Fibroblast of the conjunctiva (primary cell): ENCODE measurements at places on chromosomes 2 and 18.
A peak's percentile ranks its signal among the peaks of the same experiment; 100 is the strongest.

DNA sequence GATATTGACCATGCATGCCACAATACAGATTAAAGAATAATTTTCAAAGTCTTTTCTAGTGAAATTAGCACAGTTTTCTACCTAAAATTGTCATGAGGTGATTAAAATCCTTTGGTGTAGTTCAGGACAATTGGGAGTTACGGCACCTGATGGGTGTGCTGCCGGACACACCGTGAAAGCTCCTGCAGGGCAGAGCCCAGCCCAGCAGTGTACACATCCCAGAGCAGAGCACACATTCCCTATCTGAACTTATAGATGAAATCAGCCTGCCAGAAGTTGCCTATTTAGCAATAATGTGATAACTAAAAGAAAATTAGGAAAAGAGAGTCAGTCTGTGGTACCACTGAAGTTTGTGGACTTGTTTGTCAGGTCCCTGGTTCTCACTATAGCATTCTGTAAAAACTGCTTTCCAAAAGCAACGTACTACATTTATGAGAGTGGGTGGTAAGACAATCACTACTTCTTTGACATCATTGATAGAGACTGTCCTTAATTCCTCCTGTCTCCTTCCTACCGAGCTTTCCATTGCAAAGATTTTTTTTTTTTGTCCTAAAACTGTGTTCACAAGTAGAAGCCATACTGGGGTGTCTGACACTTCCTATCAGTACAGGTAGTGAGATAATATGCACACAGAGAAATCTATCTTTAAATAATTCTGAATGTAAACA is 3.4 kb downstream of the CYTIP start:
- no peak for DNase-seq

- no peak for DNase-seq
These were observed 4.5 kb downstream of the GFPT1 start for GRCh38 chr2:69382547-69382946.

- DNase-seq, result no peak
These were observed 53.1 kb downstream of the APOB start for GRCh38 chr2:20990442-20991430.

GRCh38 chr2:232369126-232369951 is 9.2 kb upstream of the ALPP start:
- DNase-seq, result no peak

GRCh38 chr2:205527801-205528200 is 154.5 kb upstream of the NRP2 start:
- DNase-seq, result no peak

- DNase-seq, result no peak
These were observed 83.0 kb downstream of the UBR3 start for GRCh38 chr2:169910109-169910799.

DNA sequence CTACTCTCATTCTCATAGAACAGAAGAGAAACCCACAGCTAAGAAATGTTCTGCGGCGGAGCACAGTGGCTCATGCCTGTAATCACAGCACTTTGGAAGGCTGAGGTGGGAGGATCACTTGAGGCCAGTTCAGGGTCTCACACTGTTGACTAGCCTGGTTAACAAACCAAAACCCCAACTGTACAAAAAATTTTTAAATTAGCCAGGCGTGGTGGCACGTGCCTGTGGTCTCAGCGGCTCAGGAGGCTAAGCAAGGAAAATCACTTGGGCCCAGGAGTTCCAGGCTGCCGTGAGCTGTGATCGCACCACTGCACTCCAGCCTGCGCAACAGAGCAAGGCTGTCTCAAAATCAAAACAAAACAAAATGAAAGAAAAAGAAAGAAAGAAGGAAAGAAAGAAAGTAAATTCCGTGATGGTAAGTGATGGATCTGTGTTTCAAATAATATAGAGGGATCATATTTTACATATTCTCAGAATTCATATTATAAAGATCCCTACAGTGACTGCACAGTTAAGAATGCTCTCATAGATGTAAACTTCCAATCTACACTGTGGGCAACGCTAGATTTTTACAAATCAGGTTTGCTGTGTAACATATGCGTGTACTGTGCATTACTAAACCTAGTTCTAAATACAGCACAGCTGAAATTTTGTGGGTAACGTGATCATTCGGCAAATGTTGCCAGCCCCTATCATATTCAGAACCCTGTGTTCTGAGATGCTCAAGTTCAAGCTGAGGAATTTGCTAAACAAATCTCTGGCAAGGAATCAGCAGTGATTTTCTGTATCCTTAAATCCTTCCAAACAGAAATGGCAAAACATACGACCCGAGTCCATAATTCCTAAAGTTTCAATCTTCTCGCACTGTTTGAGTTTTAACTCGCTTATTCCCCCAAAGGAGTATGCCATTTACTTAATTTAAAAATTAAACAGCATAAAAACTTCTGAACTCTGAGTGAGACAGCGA is 1.2 kb upstream of the RAB12 start:
- peak; percentile 49 for DNase-seq

GRCh38 chr2:39394516-39394961 is 42.5 kb downstream of the MAP4K3 start:
- no peak for DNase-seq

- DNase-seq, result no peak
These were observed 229.2 kb downstream of the LDLRAD4 start for GRCh38 chr18:13447621-13448334.

DNA sequence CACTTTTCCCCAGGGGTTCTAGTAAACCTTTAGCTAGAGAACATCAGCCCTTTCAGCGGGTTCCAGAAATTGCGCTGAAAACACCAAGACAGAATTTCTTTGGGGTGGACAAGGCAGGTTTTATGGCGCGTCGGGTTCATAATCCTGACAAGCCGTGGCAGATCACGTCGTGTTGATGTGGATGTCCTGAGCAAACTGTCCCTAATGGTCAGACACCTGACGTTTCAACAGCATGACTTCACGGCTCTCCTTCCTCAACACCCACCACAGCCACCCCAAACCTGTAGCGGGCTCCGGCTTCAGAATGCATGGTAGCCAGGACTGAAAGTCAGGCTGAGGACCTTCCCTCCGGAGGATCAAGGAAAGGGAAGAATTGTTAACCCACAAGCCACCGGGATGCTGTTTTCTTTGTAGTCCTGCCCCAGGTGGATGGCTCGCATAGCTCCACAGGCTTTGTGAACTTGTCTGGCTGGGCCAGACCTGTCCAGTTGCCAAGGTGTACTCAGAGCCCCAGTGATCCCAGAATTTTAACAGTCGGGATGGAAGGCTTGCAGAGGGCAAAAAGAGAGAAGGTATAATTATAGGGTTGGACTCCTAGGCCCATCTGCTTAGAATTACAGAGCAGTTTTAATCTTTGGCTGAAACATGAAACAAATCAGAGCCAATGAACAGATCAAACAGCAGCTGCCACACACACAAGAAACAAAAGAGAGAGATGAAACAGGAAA is 1.5 kb downstream of the APCDD1 start:
- DNase-seq, result no peak
